Umbilical cord (tissue), 2 donors: ENCODE measurements at places on chromosomes 2 and 18. TPM values are rescaled to one million over a fixed set of nuclear protein-coding genes. Genes with fewer than 3 reads are reported as not detected.
A peak's percentile ranks its signal among the peaks of the same experiment; 100 is the strongest.

GRCh38 chr18:44924785-44925499 lies 244.3 kb downstream of the SETBP1 start:
- DNase-seq, result peak; percentile 72

- DNase-seq, result no peak
Observed at GRCh38 chr18:32257084-32257785, 67.4 kb downstream of the MEP1B start.

Gene REG3A
- total RNA-seq, result 3.6 TPM

Gene LYG1
- not detected for total RNA-seq

DNA sequence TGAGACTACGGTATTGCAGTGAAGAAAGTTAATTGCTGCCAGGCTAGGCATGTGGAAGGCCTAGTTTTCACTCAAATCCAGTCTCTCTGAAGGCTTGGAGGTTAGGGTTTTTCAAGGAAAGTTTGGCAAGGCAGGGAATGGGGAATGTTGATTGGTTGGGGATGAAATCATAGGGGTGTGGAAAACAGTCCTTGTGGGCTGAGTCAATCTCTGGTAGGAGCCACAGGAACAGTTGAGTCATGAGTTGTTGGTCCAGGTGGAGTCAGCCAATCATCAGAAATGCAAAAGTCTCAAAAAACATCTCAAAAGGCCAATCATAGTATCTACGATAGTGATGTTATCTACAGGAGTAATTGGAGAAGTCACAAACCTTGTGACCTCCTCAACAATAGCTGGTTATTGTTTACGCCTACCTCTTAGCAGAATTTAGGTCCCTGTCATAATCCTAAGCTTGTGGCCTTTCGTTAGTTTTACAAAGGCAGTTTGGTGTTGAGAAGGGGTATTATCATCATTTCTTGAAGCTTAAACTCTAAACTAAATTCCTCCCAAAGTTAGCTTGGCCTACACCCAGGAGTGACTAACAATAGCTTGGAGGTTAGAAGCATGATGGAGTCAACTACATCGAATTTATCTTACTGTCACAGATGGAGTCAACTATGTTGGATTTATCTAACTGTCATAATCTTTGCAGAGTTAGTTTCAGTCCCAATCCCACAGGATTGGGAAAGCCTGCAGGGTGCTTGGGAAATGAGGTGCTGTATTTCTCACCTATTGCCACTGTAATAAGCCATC lies 33.7 kb upstream of the APCDD1 start:
- DNase-seq, result no peak

DNA sequence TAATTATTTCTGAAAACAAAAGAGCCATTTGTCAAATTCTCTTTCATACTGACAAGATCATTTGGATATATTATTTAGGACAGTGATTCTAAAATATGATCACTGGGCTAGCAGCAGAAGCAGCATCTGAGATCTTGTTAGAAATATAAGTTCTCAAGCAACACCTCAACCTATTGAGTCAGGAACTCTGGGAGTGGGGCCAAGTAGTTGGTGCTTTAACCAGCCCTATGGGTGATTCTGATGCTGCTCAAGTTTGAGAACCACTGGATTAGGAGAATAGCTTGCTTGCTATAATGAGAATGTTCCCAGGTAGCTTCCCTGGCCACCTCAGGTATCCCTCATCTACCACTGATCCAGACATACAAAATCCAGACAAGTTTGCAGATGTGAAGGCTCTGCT lies 466.9 kb upstream of the CELF4 start:
- no peak for DNase-seq

Gene B3GNT7
- 3.9 TPM for total RNA-seq

- DNase-seq, result no peak
Observed at GRCh38 chr2:95314964-95315611, 17.9 kb downstream of the KCNIP3 start.

DNA sequence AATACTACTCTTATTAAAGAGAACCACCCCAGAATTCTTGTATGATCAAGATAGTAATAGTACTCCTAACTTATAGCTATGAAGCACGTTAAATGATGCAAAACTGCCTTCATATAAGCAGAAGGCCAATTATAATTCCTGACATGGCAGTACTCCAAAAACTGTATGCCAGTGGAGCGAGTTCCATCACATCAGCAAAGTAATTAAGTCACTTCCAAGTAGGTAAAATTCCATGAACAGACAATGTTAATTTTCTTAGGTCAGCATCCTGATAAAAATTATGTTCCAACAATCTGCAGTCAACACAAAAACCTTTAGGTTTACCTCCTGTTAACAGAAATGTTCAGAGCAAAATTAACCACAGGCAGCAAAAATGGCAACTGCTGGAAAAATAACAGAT lies 136.7 kb downstream of the CDH2 start:
- peak; percentile 25 for DNase-seq

Gene IL1F10
- 0.72 TPM for total RNA-seq

DNA sequence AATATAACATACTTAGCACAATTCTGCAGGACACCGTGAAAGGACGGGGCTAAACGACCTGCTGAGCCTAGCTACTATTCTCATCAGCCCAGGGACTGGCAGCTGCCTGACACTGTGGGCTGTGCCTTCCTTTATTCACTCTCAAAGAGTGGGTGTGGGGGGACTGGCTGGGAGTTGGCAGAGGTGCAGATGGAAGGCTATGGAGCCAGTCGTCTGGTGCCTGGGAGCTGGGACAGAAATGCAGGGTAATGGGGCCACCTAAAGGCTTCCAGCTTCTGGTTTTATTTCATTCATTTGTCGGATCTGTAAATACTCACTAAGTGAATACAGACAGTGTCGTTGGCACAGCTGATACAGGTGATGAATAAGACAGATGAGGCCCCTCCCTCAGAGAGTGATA lies 56.0 kb upstream of the NFU1 start:
- peak; percentile 31 for DNase-seq

Gene ITPRIPL1
- 5.5 TPM for total RNA-seq

Gene CXCR1
- 2.9 TPM for total RNA-seq

- DNase-seq, result no peak
Observed at GRCh38 chr2:180690611-180691010, 289.8 kb upstream of the UBE2E3 start.

- DNase-seq, result no peak
Observed at GRCh38 chr2:104772996-104773395, 80.9 kb upstream of the POU3F3 start.

GRCh38 chr18:7132356-7133150 lies 15.0 kb upstream of the LAMA1 start:
- DNase-seq, result no peak

- no peak for DNase-seq
Observed at GRCh38 chr2:28702878-28703277, 48.8 kb upstream of the PPP1CB start.

DNA sequence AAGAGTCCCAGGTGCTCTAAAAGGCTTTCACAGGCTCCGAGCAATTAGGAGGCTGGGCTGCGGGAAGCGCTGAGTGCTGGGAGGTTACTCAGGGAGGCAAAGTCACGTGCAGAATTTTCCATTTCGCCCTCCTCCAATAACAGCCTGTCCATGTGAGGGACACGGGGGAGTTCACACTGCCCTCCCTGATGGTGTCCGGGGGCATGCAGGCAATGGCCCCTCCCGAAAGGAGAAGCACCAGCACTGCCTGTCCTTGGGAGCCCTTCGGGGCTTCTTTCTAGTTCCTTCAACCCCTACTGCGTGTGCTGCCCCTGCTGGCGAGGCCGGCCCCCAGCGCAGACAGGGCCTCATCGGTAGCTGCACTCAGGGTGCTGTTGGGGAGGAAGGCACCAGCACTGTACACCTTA lies 63.1 kb upstream of the HPCAL1 start:
- DNase-seq, result no peak

Gene COPS9
- total RNA-seq, result 18.5 TPM

GRCh38 chr18:56649996-56650395 lies 1.2 kb upstream of the WDR7 start:
- no peak for DNase-seq

DNA sequence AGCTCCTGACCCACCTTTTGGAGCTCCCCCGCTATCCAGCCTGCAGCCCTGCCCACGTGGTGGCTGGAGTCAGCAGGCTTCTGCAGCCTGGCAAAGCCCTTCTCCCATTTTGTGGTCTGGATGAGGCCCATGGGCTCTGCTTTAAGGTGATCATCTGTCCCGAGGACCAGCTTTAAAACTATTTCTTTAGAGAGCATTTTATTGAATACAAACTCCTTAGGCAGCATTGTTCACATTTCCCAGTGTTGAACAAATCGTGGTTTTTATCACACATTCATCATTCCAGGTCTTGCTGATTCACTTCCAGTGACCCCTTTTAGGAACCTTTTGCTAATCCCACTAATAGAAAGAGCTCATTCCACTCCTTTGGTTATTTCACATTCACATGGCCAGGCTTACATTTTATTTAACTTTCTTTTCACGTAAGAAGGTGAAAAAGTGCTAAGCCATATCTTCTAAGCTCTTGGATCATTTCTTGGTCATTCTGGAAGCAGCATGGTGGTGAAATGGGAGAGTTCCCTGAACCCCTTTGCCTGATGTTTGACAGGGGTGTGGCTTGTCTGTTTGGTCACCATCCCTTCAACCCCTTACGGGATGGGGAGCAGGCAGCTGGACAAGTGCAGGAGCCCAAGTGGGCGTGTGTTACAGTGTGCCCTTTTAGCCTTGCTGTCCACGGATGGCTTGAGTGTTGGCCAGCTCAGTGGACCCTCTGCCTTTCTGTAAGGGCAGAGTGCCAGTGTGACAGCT lies 80.4 kb upstream of the RAPGEF4 start:
- DNase-seq, result no peak

DNA sequence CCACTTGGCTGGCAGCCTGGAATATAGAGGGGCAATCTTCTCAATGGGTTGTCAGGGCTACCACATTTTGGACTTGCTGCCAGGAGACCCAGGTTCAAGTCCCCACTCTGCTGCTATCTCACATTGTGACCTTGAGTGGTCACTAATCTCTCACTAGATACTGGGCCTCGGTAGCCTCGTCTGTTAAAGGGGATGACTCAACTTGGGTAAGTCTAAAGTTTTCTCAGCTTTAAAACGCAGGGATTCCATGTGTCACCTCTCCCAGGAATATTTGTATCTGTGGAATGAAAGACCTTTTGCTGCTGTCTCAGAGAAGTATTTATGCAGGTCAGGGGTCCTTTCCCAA lies 86.3 kb downstream of the SEMA4F start:
- no peak for DNase-seq

DNA sequence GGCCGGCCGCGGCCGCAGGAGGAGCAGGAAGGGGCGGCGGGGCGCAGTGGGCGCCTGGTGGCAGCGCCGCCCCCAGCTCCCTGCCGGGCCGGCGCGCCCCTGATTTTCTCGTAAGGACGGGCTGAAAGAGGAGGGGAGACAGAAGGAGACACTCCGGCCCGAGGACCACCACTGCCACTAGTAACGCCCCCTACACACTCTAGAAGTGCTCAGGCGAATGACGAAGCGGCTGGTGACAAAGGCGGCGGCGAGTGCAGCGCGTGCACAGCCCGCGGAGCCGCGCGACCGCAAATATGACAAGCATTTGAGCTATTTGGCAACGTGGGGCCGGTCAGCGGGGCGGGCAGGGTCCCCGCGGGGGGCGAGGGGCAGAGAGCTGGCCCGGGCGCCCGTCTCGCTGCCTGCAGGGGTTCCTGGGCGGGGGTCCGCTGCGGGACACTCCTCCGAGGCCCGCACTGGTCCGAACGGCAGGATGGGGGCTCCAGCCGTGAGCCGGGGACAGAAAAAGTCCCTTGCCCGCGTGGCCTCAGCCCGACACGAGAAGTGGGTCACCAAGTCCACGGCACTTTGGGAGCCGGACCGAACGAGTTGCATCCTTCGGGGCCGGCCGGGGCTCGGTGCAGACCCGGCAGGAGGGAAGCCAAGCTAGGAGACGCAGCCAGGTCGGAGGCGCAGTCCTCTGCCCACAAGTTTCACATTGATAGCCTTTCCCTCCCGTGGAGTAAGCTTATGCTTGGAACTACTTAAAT lies 524 bp upstream of the SERTAD2 start:
- peak; percentile 85 for DNase-seq

Gene GPBAR1
- total RNA-seq, result 2.4 TPM

- DNase-seq, result peak; percentile 68
Observed at GRCh38 chr18:63439334-63439733, 17.1 kb upstream of the VPS4B start.

Gene KATNAL2
- 2.9 TPM for total RNA-seq

Gene RAX
- total RNA-seq, result 3.4 TPM

DNA sequence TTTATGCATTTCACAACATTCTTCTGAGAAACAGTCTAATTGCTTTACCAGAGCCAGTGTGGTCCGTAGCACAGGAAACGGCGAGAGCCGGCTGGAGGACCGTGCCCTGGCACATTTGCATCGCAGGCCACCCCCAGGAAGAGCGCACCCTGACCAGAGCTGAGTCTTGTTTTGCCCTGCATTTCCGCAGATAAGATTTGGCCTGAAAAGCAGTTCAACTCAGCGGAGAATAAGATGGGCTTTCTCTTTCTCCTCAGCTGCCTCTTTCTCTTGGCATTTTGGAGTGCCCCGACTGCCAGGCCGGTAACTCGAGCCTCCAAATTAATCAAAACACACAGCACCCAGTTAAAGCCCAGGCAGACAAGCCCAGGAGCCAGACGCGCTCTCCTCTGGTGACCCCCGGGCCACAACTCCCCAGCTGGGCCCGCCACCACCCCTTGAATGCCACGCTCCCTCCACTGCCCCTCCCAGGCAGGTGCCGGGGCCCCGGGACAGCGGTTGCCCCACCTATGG lies 464 bp downstream of the COL4A4 start:
- no peak for DNase-seq

GRCh38 chr2:188293601-188294351 lies 2.1 kb downstream of the GULP1 start:
- peak; percentile 83 for DNase-seq

- DNase-seq, result no peak
Observed at GRCh38 chr2:11073776-11074175, 81.5 kb upstream of the SLC66A3 start.

DNA sequence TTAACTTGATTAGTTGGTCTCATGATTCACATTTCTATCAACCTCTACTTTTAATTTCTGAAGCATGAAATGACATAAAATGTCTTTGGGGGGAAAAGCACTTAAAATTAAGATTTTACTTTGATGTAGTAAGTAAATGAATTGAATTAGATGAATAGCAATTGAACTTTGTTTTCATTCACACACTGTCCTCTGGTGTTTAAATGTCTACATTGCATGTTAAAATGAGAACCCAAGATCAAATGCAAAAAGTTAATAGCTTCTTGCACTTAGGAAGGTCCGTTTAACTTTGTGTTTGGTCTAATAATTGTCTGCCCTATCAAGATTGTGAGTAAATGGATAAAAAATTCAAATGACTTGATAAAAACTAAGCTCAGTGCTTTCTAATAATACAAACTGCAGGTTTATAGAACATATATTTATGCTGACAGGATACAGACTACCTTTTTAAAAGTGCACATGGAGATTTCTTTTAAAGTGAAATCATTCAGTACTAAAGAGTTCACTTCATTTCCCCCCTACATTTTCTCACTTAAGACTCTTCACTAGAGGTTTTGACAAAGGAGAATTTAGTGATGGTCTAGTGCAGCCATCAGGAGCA lies 156.2 kb upstream of the NABP1 start:
- peak; percentile 16 for DNase-seq

Gene PFN4
- total RNA-seq, result not detected
